CD8-positive, alpha-beta T cell (primary cell): ENCODE measurements at places on chromosomes 11 and 22. TPM values are rescaled to one million over a fixed set of nuclear protein-coding genes. Genes with fewer than 3 reads are reported as not detected.
A peak's percentile ranks its signal among the peaks of the same experiment; 100 is the strongest.

IRF7 gene
- 106 TPM for total RNA-seq

OR2AG2 gene
- total RNA-seq: not detected

OR51B4 gene
- total RNA-seq: not detected

DDT gene
- 70.9 TPM for total RNA-seq

PPP6R2 gene
- 46.5 TPM for total RNA-seq

MS4A3 gene
- total RNA-seq: not detected

FGF4 gene
- total RNA-seq: not detected

STK33 gene
- total RNA-seq: 1.0 TPM

PNPLA5 gene
- total RNA-seq: not detected

SLC6A5 gene
- not detected for total RNA-seq

DNA sequence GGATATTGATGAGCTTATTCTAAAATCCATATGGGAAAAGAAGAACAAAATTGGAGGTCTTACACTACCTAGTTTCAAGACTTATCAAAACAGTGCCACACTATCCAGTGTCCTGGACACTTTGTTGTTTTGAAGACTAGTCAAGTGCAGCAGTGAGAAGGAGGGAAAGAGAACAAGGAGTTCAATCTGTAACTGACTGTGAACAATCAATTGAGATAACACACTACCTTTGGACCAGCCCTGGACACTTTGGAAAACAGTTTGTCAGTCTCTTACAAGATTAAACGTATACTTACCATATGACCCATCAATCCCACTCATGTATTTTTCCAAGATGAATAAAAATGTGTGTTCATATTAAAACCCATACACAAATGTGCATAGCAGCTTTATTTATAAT lies 10.0 kb upstream of the CSTF3 start:
- no peak for DNase-seq

DNA sequence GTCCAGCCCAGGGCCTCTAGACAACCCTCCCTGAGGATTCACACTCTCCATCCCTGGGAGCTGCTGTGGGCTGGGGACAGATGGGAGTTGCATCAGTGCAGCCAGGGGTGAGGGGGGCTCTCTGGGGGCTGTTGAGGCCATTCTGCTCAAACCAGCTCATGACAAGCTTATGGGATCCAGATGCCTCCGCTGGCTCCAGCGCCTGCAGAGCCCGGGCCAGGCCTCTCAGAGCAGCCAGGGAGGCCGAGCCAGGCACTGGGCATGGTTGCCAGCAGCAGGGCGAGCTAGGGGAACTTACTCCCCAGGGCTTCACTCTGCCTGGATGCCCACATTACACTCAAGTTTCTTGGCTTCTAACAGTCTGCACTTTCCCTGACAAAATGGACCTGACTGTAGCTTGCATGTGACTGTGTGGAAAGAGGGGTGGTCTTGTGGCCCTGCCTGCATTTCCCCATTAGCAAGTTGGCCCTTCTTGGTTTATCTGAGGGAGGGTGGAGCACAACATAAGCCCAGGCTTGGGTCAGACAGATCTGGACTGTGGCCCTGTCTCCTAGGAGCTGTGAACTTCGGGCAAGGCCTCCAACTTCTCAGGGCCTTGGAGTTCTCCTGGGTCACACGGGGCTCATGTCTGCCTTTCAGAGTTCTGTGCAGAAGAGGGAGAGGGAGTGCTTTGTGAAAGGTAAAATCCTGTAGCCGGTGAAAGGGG lies 34.5 kb upstream of the CYB5R3 start:
- no peak for DNase-seq

DNA sequence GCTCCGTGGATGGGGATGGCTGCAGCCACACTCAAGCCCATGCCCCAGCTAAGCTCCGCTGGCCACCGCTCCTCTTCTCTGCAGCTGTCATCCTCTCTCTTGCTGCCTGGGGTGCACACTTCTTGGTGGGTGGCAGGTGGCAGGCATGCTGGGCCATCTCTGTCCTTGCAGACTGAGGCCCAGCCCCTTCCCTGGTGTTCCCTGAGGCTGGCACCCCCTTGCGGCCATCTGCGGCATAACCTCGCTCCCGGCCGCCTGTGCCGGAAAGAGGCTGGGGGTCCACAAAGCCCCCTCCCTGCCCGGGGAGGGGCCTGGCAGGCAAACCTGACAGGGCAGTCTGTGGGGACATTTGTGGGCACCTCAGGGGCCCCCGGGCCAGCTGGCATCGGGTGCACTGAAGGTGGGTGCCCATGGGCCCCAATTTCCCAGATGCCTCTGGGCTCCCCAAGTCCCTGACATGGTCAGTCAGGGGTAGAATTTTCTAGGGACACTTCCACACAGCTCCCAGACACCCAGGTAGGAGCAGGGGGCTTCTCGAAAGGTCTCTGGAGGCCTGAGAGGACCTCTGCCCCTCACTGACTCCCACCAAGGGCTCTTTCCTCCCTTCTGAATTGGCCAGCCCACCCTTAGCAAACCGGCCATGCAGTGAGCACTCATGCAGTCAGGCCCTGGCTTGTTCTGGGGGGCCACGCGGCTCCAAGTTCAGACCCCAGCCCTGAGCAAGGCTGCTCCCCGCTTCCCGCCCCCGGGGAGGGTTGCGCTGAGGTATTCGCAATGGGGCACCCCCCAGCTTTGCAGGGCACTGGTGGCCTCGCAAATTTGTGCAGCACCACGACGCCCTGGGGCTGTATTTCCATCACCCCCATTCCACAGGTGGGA lies 23.5 kb upstream of the TH start:
- DNase-seq: peak; percentile 49

- no peak for DNase-seq
Measured at GRCh38 chr11:81241672-81242275, 1491.9 kb downstream of the FAM181B start.

- DNase-seq: no peak
Measured at GRCh38 chr11:86174101-86175046, 70.2 kb upstream of the EED start.

GRCh38 chr11:67416416-67417335 lies 1.2 kb downstream of the CARNS1 start:
- peak; percentile 90 for DNase-seq

GRCh38 chr11:125063429-125064043 lies 431 bp downstream of the SLC37A2 start:
- peak; percentile 18 for DNase-seq

- peak; percentile 38 for DNase-seq
Measured at GRCh38 chr22:38313384-38313955, 3.8 kb downstream of the CSNK1E start.

- no peak for DNase-seq
Measured at GRCh38 chr11:34525098-34525497, 11.5 kb upstream of the ELF5 start.

DNA sequence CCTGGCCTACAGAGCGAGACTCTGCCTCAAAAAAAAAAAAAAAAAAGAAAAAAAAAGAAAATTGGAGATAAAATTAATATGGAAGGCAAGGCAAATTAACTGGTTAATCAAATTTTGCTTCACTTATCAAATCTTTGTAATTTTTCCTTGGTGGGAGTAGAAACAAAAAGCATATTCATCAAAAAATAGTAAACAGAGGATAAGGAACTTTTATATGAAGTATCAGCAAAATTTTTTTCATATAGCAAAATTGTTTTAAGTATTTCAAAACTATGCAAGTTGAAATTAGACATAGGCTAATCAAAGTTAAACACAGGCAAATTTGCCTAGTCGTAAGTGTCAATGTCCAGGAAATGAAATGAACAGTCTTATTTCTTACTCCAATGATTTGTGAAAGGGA lies 33.0 kb downstream of the PICALM start:
- no peak for DNase-seq

- DNase-seq: no peak
Measured at GRCh38 chr11:117906126-117906525, 23.1 kb downstream of the TMPRSS13 start.

DNA sequence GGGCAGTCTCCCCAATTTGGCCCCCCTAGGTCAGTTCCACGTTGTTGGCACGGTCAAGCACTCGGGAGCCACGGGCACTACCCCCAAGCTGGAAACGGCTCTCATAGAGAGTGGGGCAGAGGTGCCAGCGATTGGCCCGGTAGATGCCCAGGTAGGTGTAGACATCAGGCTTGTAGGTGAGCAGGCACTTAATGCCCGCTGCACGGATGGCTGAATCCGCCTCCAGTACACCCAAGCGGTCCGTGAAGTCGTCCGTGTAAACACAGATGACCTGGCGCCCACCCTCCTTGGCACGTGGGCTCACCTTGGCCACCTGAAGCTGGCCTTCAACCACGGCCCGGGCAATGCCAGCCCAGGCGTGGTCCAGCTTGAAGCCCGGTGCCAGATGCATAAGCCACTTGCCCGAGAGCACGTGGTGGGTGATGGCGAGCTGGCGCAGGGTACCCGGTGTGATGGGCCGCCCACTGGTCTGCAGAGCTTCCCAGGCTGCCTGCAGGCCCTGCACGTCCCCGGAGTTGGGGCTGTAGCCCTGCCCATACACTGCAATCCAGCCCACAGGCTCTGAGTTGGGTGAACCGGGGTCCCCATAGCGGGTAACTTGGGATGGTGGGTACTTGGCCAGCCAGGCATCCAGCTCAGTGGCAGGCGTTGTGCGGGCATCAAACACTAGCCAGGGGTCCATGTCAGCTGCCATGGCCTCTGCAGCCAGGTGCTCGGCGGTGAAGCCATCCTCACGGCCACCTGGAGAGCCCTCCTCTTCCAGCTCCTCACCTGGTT lies 1.2 kb downstream of the C11orf68 start:
- no peak for DNase-seq

GRCh38 chr11:125504580-125504979 lies 8.5 kb upstream of the FEZ1 start:
- DNase-seq: no peak

DNA sequence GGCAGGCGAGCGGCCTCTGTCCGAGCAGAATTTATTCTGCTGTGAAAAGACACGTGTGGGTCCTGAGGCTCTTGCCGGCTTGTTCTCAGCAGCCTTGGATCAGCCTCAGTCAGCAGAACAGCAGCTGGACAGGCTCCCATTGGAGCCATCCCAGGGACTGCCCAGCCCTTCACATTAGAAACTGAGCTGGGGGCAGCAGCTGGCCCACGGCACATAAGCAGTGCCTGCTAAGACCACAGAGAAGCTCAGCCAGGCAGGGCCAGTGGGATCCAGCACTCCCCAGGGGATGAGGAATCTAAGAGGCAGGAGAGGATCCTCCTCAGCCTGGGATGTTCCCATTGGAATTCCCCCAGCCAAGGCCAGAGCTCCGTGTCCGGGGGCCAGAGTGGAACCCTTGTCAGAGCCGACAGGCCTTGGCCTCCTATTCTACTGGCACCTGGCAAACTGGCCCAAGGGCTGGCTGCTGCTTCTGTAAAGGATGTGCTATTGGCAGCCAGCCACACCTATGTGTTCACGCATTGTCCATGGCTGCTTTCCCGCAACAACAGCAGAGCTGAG lies 18.2 kb downstream of the RTN4R start:
- no peak for DNase-seq

DNA sequence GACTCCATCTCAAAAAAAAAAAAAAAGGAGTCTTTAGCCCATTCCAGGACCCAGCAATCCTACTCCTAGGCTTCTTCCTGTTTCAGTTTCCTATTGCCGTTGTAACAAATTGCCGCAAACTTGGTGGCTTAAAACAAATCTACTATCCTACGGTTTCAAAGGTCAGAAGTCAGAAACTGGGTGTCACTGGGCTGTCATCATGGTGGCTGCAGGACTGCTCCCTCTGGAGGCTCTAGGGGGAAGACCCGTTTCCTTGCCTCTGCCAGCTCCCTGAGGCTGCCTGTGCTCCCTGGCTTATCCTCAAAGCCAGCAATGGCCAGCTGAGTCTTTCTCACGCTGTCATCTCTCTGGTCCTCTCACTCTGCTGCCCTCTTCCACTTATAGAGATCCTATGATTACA lies 8.7 kb upstream of the DAGLA start:
- DNase-seq: no peak

GRCh38 chr11:106088896-106089295 lies 11.4 kb downstream of the AASDHPPT start:
- no peak for DNase-seq

DNA sequence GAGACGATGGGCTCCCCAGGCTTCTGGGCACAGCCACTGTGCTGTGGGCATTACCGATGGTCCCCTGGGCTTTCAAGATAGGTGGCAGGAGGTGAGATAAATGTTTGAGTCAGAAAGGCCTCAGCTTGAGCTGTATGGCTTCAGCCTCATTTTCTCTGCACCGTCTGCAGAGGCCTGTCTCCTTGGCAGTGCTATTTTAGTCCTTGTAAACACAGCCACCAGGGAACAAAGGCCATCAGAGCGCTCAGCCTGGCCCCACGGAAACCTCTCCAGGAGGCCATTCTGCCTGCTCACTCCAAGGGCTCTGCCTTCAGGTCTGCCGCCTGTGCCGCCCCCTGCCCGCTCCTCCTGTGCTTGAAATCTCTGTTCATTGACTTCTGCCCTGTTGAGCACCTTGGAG lies 1424.9 kb downstream of the TBC1D22A start:
- no peak for DNase-seq

GRCh38 chr11:46677991-46678740 lies 22.3 kb downstream of the ARHGAP1 start:
- DNase-seq: no peak

- no peak for DNase-seq
Measured at GRCh38 chr11:119368121-119369034, 13.1 kb downstream of the USP2 start.

- DNase-seq: no peak
Measured at GRCh38 chr11:113637636-113638035, 68.5 kb downstream of the TMPRSS5 start.

GRCh38 chr11:87374038-87374807 lies 336.5 kb downstream of the TMEM135 start:
- no peak for DNase-seq

DNA sequence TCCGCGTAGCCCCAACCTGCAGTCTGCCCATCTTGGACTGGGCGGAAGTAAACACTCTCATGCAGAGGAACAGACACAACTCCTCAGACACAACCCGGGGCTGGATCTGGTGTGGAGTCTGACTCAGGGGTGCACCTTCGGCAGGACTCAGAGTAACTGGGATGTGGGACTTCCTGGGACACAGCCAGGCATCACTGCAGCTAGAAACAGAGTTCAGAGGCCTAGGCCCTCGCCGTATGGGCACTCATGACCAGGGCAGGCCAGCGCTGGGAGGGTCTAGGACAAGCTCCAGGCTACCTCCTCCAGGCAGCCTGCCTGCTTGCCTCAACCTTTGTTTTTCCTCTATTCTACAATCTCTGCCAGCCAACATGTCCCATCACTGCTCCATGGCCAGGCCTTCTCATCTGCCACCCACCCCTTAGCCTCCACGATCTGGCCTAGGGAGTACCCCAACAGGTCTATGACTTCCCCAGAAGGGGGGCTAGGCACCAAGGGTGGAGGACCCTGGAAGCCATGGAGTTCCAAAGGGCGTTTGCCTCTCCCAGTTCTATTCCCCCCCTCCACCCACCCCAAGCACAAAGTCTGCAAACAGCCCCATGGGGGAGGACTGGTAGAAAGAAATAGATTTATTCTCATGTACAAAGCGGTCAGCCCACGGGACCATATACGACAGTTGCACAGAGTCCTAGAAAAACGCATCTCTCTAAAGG lies 98.5 kb downstream of the PDE2A start:
- no peak for DNase-seq

GRCh38 chr22:26550498-26551033 lies 38.3 kb upstream of the TFIP11 start:
- no peak for DNase-seq

DNA sequence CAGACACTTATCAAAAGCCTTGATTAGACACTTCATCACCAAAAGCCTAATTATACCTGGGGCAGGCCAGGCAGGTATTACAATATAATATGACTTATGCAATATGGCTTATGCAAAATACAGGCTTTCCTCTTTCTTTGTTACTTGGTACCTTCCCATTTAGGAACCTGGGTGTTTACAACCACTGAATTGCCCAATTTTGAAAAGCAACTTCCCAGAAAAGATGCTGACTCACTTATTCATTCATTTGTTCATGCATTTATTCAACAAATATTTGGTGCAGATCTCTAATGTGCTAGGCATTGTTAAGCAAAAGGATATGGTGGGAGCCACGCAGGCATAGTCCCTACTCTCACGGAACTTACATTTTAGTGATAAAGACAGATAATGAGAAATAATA lies 13.6 kb upstream of the JAML start:
- no peak for DNase-seq
